ENCODE measurements at places on chromosomes 7 and 10.

DNA sequence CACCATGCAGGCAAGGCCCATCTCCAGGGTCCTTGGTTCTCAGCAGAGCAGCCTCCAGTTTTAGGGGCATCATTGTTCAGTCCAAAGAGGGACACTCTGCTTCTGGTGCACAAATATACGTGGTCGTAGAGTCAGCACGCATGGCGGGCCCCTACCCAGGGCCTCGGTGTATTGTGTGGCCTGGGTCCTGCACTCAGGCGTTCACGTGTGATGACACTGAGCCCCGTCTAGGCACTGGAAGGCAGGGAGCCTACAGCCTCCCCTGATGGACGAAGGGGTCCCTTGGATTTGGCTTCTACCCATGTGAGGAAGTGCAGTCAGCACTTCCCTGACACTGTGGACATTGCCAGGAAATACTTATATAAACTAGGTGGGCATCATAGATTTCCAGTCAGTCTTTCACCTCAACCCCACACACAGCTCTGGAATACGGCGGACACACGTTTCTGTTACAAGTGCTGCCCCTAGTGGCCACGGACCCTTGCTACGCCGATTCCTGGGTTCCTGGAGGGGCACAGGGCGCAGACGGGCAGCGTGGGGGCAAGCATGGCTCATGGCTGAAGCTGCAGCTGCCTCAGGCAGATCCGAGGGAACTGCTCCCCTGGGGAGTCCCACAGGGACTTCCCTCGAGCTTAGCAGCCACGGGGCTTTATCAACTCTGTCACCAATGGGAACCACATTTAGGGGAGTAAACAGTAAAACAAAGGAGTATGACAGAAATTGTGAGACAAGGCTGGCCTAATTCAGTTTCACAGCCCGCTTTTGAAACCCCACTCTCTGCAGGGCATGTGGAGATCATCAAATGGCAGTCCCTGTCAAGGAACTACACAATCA lies 25.4 kb downstream of the AIFM2 start:
- no peak for DNase-seq

DNA sequence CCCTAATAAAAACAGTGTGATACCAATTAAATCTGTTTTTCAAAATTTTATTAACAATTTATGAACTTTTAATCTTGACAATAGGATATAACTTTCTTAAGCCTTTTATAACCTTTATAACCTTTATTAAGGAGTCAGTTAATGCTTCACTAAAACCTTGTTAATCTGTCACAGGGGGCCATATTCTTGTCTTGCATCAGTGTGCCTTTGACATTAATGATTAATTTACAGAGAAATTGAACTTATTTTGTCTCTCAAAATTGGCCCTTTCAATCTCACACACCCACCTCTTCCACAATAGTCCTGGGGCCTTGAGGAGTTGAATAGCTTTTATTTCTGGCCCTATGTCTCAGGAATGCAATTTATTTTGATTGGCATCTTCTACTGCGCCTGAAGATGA lies 68.5 kb downstream of the AKR1C4 start:
- DNase-seq, result no peak

DNA sequence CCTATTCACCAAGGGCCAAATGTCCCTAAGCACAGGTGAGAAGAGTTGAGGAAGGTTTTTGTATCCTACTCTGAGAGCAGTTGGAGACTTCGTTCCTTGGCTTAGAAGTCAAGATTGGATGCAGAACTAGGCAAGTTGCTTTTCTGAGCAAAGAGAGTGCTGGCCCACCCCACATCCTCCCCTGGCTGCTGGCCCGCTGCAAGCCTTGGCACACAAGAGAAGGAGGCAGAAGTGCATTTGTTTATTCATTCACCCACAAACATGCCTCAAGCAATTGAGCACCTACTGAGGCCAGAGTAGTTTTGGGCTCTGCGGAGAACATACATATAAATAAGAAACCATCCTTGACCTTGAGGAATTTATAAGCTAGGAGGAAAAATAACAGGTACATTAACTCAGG lies 318.9 kb downstream of the KCNMA1 start:
- no peak for DNase-seq

DNA sequence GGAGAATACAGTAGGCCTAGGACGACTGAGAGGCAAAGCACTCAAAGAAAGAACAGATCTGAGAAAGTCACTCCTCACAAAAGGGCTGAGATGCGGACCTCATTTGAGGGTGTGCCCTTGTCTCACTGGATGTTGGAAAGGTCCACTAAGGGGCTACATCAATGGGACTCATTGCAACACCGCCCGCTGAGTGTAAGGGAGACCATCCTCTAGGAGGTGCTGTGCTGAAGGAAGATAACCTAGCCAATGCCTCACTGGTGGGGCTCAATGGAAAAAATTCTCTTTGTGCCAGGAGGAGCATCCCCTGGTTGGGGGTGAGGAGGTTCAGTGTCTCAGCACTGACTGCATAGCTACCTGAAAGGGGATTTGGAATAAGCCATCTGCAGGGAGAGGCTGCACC lies 758.7 kb upstream of the CELF2 start:
- DNase-seq, result no peak

GRCh38 chr7:36346260-36346831 lies 43.3 kb upstream of the ANLN start:
- DNase-seq, result no peak

DNA sequence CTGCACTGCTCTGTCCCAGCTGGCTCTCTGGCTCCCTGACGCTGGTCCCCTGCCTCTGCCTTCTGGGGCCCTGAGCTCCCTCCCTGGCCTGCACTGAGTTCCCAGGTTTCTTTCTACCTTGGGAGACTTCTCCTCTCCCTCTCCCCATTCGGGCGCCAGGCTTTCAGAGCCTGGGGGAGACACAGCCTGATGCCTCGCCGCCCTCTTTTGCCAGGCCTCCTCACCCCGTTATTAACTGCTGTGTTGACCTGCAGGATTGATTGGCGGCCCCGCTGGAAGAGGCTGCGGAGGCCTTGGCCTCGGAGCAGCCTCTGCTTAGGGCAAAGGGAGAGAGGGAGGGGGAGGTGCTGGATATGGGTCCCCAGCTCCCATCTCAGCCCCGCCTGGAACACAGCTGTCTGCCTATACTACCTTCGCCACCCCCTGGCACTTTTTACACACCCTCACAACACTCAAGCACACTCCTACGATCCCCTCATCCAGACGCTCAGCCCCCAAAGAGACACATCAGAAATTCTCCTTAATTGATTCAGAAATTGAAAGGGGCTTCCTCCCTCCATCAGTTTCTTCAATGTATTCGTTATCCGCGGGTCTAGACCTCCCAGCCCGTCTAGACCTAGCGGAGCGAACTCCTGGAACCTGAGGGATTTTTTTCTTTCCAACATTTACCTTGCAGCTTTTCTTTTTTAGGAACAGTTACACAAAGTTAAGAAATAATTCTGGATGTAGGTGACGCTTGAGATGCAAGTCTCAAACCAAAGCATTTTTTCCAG lies 7.1 kb upstream of the PAX2 start:
- DNase-seq, result no peak

- DNase-seq, result no peak
These were observed 50.4 kb upstream of the C7orf33 start for GRCh38 chr7:148540041-148540738.

GRCh38 chr10:97080051-97080776 lies 105.5 kb downstream of the SLIT1 start:
- DNase-seq, result no peak

GRCh38 chr7:69187824-69188333 lies 410.4 kb upstream of the AUTS2 start:
- no peak for DNase-seq

DNA sequence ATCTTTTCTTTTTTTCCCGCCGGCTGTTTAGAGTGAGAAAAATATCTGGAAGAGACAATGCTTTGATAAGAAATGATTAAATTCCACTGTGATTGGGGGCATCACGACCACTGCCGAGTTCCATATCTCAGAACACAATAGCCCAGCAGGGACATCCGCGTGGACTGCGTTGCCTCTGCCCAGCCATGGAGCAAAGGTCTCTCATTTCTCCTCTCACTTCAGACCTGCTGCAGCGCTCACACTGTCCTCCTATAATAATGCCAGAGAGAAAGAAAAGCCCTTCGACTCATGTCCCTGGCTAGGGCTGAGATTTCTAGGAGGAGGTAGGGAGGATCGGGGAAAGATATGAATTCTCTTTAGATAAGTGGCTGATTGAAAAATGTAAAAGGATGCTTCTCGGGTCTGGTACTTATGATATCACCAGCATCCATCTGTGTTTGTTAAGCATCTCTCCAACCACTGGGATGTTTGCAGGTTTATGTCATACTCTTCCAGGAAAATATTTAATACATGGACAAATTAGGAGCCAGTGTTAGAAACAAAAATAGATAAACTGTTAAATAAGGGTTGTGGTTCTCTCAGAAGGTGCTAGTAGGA lies 472.9 kb upstream of the AKR1E2 start:
- DNase-seq, result no peak

DNA sequence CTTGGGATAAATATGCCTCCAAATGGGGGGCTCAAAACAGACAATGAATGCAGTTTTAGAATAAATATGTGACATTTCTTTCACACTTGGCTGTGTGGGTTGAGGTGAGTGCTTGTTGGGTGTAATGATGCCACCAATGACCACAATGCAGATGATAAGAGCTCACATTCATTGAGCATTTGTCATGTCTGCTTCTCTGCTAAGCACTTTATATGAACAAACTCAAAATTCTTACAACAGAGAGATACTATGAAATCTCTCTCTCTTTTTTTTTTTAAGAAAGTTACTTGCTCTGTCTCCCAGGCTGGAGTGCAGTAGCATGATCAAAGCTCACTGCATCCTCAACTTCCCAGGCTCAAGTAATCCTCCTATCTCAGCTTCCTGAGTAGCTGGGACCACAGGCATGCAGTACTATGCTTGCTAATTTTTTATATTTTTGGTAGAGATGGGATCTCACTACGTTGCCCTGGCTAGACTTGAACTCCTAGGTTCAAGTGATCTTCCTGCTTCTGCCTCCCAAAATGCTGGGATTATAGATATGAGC lies 185.4 kb downstream of the JCAD start:
- DNase-seq, result no peak

- no peak for DNase-seq
These were observed 193.7 kb upstream of the CSTF2T start for GRCh38 chr10:51892965-51893658.

GRCh38 chr7:940599-941408 lies 13.7 kb downstream of the ADAP1 start:
- DNase-seq, result no peak

DNA sequence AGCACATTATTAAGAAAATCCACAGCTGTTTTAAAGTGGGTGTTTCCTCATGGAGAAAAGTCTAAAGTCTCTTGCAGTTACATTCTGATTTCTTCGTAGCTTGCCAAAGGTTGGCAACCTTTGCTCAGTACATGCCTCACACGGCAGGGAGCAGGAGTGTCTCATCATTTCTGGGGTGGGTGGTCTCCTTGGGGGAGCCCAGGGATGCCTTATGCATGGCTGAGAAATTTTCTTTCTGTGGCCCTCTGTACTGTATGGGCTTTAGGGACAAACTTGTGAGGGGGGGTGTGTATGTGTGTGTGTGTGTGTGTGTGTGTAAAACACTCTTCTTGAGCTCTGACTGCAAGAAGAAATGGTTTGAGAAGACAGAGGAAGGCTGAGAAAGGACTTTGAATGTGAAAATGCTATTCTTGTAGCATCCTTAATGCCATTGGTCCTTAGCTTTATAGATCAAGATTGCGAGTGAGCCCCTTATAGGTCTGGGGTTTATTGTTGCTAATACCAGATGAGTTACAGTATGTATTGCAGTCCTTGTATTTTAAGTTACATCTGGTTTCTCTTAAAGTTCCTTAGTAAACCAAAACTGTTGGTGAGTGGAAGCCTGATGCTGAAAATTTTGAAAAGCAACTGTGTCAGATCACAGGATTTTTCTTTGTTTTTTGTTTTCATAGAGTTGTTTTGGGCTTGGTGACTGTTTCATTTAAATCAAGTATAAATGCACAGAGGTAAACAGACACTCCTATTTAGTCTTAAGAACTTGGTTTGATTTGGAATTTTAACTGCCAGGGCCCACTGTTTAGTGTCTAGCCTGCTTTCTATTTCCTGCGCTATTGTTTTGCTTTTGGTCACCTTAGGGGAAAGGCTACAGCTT lies 242.0 kb downstream of the BICC1 start:
- no peak for DNase-seq

DNA sequence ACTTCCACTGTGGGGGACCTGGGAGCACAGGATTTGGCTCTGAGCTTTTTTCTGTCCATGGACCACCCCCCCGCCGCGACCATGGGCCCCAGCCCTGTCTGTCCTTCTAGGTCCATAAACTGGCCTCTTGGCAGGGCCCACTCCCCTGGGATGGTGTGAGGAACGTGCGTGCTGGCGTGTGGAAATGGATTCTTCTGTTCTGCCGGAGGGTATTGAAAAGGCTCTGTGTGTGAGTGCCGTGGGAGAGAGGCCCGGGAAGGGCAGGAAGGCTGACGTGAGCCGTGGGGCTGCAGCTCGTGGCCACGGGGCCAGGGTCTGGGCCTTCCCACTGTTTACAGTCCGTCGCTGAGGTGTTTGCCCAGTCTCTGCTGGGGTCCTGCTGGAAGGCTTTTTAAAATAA lies 123.7 kb downstream of the GRK5 start:
- no peak for DNase-seq

- DNase-seq, result no peak
These were observed 435.9 kb upstream of the PHF14 start for GRCh38 chr7:10537764-10538163.

DNA sequence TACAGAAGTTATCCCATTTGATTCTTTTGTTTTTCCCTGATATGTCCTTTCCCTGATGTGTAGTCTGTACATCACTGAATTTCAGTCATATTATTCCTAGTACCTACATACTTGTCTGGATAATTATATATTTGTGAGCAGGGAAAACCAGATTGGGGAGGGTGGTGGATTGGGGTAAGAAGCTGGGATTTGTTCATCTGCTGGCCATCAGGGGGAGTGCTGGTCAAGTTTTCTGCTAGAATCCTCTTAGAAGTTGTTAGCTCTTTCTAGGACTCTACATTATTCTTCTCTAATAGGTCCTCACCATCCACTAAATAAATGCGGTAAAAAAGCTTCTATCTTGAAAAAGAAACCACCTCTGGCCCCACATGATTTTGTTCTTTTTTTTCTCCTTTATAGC lies 232.7 kb upstream of the TAC1 start:
- no peak for DNase-seq

GRCh38 chr10:48231178-48231577 lies 43.3 kb downstream of the FRMPD2 start:
- no peak for DNase-seq

GRCh38 chr10:98959379-98959778 lies 276.3 kb downstream of the HPSE2 start:
- no peak for DNase-seq

- DNase-seq, result no peak
These were observed 435.9 kb downstream of the PLXNA4 start for GRCh38 chr7:132140341-132140740.

GRCh38 chr7:126450269-126450671 lies 802.5 kb downstream of the GRM8 start:
- no peak for DNase-seq

DNA sequence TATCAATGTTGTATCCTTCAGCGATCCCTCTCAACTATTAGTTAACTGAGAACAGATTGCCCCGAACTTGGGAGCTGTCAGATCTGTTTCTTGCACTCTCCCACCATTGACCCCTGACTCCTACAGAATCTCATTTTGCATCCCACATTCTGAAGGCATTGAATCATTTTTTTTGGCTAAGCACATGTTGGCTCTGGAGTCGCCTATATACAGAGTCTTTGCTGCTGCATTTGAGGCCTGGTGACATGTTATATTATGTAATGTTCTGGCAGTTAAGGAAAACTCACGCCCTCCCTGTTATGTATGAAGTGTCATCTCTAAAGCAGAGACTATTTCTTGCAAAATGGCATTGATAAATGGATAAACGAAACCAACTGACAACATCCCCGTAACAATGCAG lies 159.2 kb upstream of the ITGB1 start:
- DNase-seq, result no peak

GRCh38 chr10:62464308-62464707 lies 90.1 kb downstream of the ZNF365 start:
- DNase-seq, result no peak

- no peak for DNase-seq
These were observed 473.6 kb downstream of the PARD3 start for GRCh38 chr10:34341473-34341872.

Measured in naive thymus-derived CD4-positive, alpha-beta T cell (primary cell).